ENCODE measurements at places on chromosomes 5 and 9. TPM values are rescaled to one million over a fixed set of nuclear protein-coding genes. Genes with fewer than 3 reads are reported as not detected.

- DNase-seq, result no peak
These were observed 139.7 kb downstream of the CRB2 start for GRCh38 chr9:123495731-123496130.

Gene ADAM19
- 17.4 TPM for total RNA-seq

Gene WWC1
- 95.2 TPM for total RNA-seq

Gene TPPP
- 7.5 TPM for total RNA-seq

All from ureter (tissue), 1 donor.